ENCODE measurements at places on chromosomes 5 and 9. TPM values are rescaled to one million over a fixed set of nuclear protein-coding genes. Genes with fewer than 3 reads are reported as not detected.

The ZFP62 gene
- total RNA-seq, result 47.6 TPM

The TMC1 gene
- total RNA-seq, result not detected

The LCN1 gene
- total RNA-seq, result not detected

The RICTOR gene
- 27.6 TPM for total RNA-seq

The LCN9 gene
- 10.4 TPM for total RNA-seq

The PTPN3 gene
- total RNA-seq, result 4.6 TPM

The NR4A3 gene
- total RNA-seq, result 0.52 TPM

The ZNF169 gene
- total RNA-seq, result 8.6 TPM

The FCN2 gene
- not detected for total RNA-seq

The PPP3R2 gene
- total RNA-seq, result not detected

The PTTG1 gene
- total RNA-seq, result 182 TPM

The SLC4A9 gene
- total RNA-seq, result 0.27 TPM
